Left forelimb (tissue), 1 donor: ENCODE measurements at places on chromosomes 16 and 17.

DNA sequence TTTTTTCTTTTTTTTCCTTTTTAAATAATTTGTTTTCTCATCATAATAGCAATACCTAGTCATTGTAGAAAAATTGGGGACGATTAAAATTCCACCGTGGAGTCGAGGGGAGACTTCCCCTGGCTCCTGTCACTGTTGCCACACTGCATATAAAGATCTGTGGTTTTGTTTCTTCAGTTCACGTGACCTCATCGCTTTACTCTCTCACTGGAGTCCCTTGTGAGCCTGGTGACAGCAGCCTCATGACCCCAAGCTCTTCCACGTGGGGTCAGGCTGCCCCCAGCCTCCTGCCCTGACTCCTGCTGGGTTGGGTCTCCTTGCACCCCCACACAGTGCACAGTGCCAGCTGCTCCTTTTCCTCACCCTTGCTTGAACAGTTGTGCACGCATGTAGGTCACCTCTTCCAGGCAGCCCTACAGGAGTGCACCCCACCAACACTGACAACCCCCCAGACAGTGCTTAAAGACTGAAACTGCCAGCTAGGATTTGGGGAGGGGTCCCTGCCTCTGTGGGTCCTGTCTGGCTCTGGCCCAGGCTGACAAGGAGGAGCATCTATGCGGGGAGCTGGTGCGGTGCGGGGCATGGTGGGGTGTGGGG, 7.3 kb upstream of the METRNL start:
- no peak for DNase-seq

GRCh38 chr17:29045026-29045425, 2.1 kb downstream of the PIPOX start:
- no peak for DNase-seq

GRCh38 chr16:48537275-48537674, 72.7 kb downstream of the N4BP1 start:
- no peak for DNase-seq

DNA sequence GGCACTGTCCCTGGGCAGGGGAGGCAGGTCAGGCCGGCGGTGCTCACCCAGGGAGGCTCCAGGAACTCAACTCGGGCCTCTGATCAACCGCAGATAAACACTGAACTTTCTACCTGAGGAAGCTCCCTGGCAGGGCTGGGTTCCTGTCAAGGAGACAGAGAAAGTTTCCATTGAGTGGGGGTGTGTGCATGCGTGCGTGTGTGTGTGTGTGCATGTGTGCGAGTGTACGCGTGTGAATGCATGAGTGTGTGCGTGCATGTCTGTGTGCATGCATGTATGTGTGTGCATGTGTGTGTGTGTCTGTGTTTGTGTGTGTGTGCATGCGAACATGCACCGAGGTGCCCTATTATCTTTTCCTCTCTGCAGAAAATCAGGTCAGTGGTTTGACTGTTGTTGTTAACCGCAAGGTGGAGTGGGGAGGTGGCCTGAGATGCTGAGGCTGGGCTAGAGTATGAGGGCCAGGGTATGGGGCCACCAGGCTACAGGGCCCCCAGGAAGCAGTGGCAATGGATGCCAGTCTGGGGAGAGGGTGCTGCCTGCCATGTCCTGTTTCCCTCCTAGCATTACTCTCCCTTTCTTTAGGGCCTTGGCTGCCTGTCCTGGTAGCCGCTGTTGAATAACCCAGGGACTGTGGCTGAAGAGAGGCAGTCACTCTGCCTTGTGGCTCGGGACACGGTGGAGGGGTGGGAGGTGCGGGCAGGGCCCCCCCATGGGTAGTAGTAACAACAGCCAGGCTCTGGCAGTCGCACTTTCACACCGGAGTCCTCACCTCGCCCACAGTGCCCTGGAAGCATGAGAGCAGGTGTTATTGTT, 24.0 kb downstream of the CCR7 start:
- no peak for DNase-seq

GRCh38 chr16:51839727-51840462, 688.8 kb upstream of the SALL1 start:
- DNase-seq: no peak

GRCh38 chr17:72989074-72989610, 103.3 kb downstream of the SLC39A11 start:
- no peak for DNase-seq

DNA sequence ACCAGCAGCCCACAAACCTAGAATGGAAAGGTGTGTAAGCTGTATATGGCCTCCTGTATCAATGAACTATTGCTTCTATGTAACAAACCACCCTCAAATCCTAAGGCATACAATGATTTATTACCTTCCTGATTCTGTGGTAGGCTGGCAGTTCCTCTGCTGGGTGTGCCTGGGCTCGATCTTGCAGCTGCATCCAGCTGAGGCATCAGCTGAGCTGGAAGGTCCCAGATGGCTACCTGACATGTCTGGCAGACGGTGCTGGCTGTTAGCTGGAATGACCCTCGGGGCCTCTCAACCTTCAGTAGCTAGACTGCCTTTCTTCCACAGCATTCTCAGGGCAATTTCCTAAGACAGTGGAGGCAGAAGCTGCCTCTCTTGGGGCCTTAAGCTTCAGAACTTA, 152.7 kb downstream of the RAB11FIP4 start:
- DNase-seq: no peak

DNA sequence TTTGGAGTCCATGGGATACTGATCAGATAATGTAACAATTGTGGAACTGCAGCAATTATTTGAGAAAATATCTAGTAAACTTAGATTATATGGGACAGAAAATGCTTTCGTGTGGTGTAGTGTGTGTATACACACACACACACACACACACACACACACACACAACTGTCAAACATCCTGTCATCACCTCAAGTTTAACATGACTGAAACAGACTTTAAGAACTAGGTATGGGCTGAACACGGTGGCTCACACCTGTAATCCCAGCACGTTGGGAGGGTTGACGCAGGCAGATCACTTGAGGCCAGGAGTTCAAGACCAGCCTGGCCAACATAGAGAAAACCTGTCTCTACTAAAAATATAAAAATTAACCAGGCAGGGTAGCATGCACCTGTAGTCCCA, 544 bp upstream of the EVI2A start:
- no peak for DNase-seq

DNA sequence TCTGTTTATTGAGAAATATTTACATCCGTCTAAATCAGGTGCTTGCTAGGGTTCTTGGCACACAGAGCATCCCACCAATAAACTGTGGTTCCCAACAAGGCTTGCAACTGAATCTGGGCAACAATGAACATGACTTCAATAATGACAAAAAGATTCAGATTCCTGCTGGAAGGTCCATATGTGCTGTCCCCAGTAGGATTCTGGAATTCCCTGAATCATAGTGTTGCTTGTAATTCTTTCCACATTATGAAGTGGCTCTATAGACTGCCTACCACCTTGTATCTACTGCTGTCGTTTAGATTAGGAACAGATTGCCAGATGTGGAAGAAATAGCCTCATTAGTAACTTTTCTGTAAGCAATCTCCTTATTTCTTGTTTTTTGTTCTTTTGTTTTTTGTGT, 265.9 kb downstream of the WWOX start:
- no peak for DNase-seq

- DNase-seq: no peak
These were observed 29.1 kb upstream of the CRHR1 start for GRCh38 chr17:45755050-45755449.

GRCh38 chr16:75482434-75483205, 12.6 kb downstream of the CHST6 start:
- no peak for DNase-seq

- DNase-seq: no peak
These were observed 484.7 kb downstream of the NPIPA7 start for GRCh38 chr16:16863672-16864071.

DNA sequence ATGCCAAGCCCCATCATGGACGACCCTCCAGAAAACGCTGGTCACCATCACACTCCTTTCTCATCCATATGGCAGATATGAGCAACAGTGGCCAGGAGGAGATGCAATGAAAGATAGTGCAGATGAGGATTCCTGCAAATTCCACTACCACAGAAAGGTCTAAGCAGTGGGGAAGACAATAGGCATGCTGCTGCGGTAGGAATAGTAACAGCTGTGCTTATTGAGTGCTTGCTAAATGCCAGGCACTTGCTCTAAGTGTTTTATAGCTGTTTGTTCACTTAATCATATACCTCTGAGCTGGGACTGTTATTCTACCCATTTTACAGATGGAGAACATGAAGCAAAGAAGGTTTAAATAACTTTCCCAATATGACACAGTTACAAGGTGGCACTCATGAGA, 46.6 kb upstream of the AKAP1 start:
- DNase-seq: no peak
